ENCODE measurements at places on chromosomes 13 and 19.

DNA sequence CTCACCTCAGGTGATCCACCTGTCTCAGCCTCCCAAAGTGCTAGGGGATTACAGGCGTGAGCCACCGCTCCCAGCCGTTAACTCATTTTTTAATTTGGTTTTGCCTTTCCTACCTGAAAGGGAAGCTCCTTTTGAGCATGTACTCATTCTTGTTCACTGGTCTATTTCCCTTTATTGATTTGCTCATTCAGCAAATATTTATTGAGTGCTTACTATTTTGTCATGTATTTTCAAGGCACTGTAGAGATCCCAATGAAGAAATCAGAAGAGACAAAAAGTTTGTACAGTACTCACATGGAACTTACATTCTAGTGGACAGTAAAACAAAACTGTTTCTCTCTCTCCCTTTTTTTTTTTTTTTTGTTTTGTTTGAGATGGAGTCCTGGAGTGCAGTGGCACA, 13.8 kb downstream of the SPACA6 start:
- DNase-seq: no peak

GRCh38 chr19:50838239-50838638, 4.9 kb upstream of the KLK15 start:
- DNase-seq: no peak

DNA sequence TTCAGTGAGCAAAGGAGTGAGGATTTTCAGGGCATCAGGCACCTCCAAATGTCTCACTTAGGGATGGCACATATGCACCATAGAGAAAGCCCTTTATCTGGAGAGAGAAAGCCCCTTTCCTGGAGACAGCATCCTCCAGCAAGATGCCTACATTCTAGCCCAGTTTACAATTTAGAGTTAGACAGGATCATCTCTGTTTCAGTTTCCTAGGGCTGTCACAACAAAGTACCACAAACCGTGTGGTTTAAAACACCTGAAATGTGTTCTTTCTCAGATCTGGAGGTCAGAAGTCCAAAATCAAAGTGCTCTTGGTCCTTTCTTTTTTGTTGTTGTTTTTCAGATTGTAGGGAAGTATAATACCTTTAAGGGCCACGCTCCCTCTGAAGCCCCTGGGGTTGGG, 61.8 kb downstream of the MBNL2 start:
- DNase-seq: no peak

- no peak for DNase-seq
These were observed 34.0 kb downstream of the ARHGEF18 start for GRCh38 chr19:7382694-7383093.

- no peak for DNase-seq
These were observed 766 bp downstream of the CEBPG start for GRCh38 chr19:33374236-33374714.

DNA sequence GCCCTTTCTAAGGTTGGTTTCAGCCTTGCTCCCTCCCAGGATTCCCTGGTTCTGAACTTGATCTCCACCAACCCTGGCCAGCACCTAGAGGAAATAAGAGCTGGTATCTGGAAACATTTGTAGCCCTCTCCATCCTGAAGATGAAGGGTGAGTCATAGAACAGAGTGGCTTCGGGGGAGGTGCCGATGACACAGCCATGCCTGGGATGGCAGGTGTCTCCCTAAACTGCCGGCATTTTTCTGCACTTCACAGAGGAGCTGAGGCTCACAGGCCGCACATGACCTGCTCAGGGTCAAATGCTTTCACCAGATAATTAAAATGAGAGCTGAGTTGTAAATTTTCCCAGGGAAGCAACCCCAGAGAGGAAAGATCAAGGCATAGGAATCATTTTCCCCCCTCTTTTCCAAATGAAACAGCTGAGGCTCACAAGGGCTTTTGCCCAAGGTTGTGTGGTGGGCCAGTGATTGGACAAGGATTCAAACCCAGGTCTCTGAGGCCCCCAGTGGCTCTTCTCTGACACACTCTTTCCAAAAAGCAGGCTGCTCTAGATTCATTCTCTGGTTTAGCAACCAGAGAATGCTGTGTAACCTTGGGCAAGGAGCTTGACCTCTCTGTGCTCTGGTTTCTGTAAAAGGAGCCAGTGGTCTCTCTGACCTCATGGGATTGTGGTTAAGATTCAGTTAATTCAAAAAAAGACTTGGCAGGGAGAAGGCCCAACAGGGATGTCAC, 1.2 kb upstream of the SLC25A42 start:
- DNase-seq: no peak

DNA sequence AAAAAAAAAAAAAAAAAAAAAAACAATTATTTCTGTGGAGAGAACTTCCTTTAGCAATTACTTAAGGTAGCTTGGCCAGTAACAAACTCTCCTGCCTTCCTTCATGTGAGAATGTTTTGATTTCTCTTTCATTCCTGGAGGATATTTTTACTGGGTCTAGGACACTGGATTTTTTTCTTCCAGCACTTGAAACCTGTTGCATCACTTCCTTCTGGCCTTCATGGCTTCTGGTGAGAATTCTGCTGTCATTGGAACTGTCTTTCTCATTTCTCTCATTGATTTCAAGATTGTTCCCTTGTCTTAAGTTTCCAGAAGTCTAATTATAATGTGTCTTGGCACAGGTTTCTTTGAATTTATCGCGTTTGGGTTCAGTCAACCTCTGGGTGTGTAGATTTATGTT, 19.3 kb upstream of the RAB20 start:
- no peak for DNase-seq

- no peak for DNase-seq
These were observed 165.6 kb upstream of the MIR17HG start for GRCh38 chr13:91181892-91182291.

DNA sequence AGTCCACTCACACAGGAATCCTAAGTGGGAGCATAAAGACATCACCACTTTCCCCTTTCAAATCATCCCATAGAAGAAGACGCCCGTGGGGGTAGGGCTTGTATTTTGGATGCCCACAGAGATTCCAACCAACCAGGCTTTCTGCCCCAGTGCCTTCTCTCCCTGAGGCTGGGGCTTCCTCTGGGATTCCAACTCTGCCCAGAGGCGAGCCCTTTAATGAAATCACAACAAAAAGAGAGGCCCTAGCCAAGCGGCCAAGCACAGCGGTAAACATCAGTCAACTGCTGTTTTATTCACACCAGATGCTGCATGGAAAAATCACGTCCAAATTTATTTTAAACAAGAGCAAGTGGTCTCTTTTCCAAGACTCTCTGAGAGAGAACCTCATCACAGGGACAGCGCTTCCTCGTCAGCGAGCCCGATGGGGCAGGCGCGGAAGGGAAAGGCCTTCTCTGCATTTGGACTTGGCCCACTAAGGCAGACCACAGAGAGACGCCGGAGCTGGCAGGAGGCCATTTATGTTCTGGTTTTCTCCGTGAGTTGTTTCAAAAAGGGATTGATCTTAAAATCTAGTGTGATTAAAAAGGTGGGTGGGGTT, 31.5 kb downstream of the ADPRHL1 start:
- DNase-seq: no peak

- no peak for DNase-seq
These were observed 10.3 kb downstream of the ACTN4 start for GRCh38 chr19:38657633-38658222.

DNA sequence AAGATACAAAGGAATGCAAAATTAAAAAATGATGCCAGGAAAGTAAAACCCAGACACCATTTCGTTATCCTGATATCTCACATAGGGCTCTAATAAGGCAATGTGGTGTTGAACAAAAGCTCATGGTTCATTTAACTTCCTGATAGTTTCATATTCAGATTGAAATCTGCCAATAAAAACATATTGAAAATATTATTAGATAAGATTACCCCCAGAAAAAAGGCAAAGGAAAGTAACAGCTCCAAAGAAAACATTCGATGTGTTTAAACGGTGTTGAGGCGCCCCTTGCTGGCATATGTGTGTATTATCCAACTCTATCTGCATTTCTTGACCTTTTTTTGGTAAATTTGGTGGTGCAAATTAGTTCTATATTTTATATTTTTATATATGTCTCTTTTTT, 75.9 kb downstream of the ESD start:
- no peak for DNase-seq

GRCh38 chr19:47002853-47003610, 16.6 kb upstream of the NPAS1 start:
- no peak for DNase-seq

- no peak for DNase-seq
These were observed 594 bp downstream of the ZNF146 start for GRCh38 chr19:36215276-36216123.

DNA sequence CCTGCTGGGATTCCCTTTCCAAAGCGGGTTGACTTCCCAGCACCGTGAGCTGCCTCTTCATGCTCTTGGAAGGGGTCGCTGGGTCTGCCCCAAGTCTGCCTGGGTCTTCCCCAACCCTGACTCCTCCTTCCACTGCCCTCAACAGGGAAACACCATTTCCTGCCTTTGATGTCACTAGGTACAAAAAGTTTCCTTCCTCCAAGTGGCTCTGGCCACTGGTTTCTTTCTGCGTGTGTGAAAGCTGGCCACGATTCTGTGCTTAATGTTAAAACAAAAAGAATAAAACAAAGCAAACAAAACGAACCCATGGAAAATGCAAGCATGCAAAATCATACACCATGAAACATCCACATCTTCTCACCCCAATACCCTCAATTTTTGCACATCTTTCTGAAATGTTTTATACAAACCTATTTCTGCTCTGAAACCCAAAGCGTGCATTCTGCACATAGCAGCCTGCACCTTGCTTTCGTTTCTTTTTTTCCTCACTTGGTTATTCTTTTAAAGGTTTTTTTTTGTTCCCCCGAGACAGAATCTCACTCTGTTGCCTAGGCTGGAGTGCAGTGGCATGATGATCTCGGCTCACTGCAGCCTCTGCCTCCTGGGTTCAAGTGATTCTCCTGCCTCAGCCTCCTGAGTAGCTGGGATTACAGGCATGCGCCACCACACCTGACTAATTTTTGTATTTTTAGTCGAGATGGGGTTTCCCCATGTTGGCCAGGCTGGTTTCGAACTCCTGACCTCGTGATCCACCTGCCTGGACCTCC, 12.5 kb upstream of the TNFSF9 start:
- DNase-seq: no peak

DNA sequence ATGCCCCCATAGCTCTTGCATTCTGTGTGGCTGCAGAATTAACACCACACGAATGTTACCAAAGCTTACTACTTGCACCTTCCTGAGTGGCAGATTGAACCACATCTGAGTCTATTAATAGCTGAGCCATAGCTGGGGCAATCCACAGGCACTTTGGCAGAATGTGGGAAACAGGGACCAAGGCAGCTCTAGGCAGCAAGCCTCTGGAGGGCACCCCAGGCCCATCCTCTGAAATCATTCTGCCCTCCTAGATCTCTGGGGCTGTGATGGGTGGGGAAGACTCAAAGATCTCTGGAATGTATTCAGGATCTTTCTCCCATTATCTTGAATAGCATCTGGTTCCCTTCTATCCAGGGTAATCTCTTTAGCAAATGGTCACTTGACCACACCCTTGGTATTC, 139.3 kb downstream of the TNFRSF19 start:
- DNase-seq: no peak

DNA sequence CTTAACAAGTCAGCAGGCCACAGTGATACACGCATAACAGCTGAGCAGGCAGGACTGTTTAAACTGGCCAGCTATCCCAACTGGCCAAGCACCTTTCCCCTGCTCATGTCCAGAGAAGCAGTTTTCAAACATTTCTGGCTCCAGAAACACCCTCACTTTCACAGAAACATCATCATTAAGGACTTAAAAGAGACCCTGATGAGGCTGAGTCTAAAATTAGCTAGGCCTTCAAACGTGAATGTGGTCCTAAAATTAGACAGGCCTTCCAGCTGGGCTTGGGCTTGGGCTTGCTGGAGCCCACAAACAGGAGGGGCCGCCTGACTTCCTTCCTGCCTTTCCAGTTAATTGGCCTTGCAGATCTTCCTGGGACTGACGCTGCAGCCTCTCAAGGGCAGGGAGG, 334.2 kb downstream of the DNAJC15 start:
- DNase-seq: no peak

GRCh38 chr13:99391781-99392469, 84.7 kb upstream of the GPR183 start:
- no peak for DNase-seq

DNA sequence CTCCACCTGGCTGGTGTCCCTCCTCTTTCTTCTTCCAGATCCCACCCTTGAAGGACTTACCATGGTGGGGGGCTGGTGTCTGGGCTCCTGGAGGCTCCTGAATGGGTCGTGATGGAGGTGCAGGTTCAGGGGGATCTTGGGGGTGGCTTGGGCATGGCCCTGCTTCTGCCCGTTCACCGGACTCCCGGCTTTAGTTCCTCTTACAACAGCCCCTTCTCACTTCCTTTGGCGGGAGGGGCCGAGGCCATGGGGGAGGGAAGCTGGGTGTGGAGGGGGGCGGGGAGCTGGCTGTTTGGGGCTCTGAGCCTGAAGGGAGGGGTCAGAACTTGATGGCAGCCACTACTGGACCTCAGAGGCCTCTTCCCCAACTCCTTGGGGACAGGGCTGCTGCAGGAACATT, at the start of gene MYO1F:
TSS of gene MYO1F (minus strand) at position 196 of the 400 bp plus-strand sequence. CDS start at position 63, 133 bp downstream.
- no peak for DNase-seq

DNA sequence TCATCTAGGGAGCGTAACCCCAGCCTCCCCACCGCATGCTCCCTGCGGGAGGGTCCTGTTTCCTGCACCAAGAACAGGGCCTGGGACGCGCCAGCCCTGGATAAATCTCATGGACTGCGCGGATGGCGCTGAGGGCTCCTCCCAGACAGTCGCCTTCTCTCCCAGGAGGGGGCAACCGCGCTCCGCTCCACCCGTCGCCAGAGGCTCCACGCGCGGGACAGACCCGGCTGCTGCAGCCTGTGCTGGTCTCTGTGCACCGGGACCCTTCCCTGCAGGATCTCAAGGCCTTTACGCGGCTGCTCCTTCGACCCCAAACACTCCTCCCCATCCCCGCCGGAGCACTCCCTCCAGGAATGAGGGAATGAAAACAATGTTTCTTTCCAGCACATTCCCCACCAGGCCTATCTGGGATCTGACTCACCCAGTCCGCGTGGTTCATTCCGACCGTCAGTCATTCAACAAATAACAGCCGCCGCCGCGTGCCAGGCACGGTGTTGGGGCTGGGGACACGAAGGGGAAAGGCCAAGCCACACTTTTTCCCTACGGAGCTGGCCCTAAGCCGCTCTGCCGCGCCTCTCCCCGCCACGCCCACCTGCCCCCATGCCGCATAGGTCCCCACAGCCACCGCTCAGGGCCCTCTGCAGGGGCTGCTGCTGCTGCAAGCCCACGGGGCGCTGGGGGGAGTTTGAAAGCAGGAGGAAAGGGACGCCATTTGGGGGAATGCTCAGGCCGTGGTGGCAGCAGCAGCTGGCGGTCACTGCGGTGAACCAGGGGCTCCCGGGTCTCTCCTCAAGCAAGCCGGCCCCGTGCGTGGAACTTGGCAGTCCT, 6.0 kb downstream of the PNMA8B start:
- DNase-seq: no peak

DNA sequence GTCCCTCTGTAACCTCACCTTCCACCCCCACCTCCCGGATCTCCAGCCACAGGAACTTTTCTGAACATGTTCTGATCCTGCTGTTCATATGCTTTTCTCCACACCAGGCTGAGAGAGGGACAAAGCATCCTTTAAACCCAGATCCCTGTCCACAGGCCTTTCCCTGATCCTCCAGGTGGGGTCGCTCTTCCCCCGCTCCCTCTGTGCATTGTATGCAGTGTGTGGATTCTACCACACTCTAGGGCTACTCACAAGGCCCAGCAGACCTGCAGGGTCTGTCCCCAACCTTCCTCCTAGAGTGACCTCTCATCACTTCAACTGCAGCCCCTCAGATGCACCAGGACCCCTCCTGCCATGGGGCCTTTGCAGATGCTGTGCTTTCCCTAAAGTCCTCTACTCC, 1200.6 kb downstream of the UQCRFS1 start:
- no peak for DNase-seq

GRCh38 chr13:88926890-88927502, 1255.8 kb downstream of the SLITRK5 start:
- no peak for DNase-seq
